ENCODE measurements at places on chromosomes 2 and 18.
A peak's percentile ranks its signal among the peaks of the same experiment; 100 is the strongest.

GRCh38 chr2:64609227-64609941 lies 44.3 kb downstream of the SERTAD2 start:
- DNase-seq, result peak; percentile 63

DNA sequence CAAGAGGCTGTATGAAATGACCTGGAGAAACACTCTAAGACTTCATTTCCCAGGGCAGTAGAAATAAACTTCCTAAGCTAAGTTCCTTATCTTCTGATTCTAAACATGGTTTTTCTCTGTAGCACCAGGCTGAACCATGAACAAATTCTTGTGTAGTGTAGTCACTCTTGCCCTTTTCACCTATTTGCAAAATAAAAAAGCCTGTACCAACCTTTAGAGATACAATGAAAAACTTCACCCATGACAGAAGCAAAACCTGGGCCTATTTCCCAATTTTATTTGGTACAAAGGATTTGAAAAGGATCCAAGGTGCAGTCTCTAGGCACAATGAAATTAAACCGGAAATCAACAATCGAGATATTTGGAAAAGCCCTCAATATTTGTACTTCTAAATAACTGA lies 43.6 kb downstream of the POLR1A start:
- no peak for DNase-seq

- DNase-seq, result no peak
These were observed 4.0 kb upstream of the INPP1 start for GRCh38 chr2:190339394-190339793.

- DNase-seq, result no peak
These were observed 83.7 kb downstream of the DSEL start for GRCh38 chr18:67432806-67433205.

DNA sequence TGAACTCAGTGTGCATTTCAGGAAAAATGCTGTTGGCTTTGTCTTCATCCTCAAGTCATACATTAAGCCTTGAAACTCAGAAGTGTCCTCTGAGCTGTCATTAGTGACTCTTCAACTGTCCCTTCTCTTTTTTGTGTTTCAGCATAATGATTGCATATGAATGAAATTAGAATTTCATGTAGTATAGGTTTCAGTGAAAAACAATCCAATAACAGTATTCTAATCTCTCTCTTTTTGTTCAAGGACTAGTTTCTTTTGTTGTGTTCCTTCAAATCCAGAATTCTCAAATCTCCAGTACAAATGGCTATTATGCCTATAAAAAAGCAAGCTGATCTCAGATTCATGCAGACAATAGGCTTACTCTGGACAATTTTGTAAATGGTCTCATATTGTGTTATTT lies 133.5 kb downstream of the QPCT start:
- DNase-seq, result no peak

DNA sequence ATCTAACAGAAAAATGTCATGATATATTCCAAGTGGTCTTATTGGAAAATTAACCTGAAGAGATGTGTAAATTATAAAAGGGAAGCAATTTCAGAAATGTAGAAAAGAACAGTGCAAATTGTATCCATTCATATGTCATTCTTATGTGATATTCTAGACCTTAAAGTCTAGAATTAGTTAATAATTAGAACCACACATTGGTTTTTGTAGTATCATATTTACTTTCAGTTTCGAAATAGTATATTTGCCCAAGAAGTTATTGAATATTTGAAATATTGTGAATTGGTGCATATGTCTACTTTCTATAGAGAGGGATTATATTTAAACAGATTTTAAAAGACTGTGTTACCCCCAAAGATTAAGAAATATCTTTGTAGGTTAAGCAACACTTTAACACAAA lies 1348.6 kb upstream of the ACVR2A start:
- DNase-seq, result no peak

DNA sequence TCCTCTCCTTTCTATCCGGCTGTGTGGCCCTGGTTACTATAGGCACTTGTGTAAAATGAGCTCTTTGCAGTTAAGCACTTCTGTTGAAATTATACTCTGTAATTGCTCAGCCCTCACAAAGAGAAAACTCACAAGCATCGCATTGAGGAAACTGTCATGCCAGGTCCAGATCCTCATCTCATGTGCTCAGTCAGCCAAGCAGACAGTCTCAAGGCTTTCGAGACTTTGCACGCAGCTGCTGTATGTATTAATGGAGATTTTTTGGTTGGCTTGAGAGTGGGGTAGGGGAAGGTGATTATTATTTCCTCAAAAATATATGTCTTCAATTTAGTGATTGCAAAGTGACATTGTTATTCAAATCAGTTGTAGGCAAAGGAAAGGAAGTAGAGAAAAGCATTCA lies 33.0 kb upstream of the PHLPP1 start:
- no peak for DNase-seq
